KG1 (cell line): ENCODE measurements at places on chromosomes 1 and 21.

DNA sequence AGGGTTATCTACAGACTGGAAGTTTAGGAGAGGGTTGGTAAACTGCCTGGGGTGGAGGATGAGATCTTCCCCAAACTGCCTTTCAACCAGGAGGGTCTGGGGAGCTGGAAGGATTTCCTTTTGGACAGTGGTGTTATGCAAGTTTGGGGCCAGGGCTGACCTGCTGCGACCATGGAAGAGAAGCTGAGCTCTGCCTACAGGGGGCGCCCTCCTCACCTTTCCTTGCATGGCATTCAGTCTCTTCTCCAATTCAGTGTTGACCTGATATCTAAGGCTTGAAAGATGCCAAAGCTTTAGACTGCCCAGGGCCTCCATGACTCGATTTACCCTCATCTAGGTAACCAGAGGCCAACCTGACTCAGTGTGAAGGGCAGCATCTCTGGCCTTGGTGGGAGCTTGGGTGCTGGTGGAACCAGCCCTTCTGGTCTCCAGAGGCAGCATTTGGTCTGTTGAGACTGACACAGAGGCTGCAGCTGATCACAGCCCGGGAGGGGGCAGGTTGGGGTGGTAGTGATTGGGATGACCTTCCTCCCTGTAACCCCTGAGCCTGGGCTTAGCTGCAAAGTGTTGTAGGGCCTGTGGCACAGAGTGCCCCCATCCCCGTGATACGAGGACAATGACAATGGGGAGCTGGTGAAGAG is 170.0 kb downstream of the GRIK3 start:
- DNase-seq, result no peak

GRCh38 chr21:41133874-41134522 is 34.0 kb upstream of the BACE2 start:
- no peak for DNase-seq

DNA sequence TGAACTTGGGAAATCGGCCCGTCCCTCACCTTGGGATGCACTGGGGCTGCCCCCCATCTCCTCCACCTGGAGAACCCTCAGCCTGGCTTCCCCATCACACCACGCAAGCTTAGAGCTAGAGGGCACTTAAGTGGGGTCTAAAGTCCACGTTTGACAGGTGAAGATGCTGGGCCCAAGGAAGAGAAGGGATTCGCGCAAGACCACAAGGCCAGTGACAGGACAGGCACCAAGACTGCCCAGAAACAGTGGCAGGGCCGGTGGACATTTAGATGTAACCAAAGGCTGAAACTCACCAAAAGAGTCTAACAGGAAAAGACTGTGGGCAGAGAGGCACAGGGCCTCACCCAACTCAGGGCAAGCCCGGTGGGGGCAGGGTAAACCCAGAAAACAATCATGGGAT is 130.8 kb upstream of the EDN2 start:
- no peak for DNase-seq

DNA sequence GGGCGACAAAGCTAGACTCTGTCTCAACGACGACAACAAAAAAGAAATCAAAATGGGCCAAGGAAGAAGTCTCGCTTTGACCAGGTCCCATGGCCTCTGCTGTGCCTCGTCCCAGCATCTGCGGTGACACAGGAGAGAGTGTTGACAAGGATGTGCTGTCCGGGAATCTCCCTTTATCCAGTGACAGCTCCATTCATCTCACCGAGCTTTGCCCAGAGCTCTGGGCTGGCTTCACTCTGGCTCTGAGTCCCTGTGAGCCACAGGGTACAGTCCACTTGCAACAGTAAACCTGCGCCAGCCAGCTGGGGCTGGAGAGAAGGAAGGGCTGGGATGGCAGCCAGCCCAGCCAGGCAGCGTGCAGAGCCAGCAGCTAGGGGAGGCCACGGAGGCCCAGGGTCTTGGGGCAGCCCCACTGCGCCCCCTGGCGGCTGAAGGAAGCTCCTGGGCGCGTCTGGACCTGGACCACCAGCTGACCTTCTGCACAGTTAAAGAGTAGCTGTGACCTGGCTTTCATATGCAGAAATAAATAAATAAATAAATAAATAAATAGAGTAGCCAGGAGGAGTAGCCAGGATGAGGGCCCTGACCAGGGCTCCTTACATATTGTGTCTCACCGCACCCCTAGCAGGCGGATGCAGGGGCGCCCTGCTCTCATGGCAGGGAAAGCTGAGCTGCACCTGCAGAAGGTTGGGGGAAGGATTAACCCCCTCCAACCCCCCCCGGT is 29.7 kb downstream of the ENO1 start:
- peak; percentile 64 for DNase-seq

- no peak for DNase-seq
These were observed 117.5 kb downstream of the SMYD2 start for GRCh38 chr1:214398490-214398889.

DNA sequence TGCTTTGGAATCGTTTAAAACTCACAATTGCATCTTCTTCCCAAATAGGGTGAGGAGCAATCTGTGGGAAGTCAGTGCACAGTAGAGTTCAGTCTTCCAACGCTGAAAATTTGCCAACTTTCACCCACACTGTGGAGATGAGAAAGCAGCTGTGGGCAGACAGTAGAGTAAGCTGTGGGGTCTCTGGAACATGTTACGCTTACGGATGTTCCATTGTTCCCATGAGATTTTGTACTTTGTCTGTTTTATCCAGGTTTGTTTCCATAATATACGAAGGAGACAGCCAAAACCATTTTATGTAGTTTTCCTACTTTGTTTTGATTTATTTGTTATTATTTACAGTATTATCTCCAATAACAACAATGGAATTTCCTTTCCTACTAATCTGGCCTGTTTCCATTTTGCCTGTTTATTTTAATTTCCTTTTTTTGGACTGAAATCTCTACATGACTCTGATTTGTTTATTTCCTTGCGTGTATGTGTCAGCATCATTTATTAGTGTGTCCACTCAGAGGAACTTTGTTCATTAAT is 65.1 kb upstream of the RGL1 start:
- DNase-seq, result no peak

DNA sequence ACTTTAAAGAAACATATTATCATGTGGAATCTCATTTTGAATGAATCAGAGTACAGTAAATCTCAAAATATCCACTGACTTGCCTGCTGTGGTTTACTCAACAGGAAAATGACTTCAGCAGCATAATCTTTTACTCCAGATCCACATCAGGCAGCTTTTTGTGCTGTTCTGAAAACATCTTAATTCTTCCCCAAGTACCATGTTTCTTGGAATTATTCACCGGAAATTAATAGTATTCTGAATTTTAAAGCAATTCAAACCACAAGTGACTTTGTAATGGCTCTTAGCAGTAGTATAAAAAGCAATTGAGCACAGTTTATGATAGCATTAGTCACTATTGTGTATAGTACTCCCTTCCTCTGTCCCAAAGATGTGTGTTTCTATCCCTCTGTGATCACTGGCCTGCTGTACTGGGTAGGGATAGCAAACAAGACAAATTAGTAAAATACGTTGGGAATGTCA is 64.2 kb upstream of the ERRFI1 start:
- DNase-seq, result no peak

DNA sequence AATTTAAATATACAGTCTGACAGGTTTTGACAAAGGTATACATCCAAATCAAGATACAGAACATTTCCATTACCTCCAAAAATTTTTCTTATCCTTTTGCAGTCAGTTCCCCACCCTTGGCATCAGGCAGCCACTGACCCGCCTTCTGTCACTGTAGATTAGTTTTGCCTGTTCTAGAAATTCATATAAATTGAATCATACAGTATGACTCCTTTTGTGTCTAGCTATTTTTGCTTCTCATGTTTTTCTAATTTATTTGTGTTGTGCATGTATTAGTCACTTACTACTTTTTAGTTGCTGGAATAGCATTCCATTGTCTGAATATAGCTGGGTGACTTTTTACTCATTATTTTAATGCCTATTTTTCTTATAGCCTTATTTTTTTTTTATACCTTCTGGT is 3.8 kb downstream of the UTP25 start:
- no peak for DNase-seq
